Left kidney (tissue), 8 donors: ENCODE measurements at places on chromosomes 4 and X. TPM values are rescaled to one million over a fixed set of nuclear protein-coding genes. Genes with fewer than 3 reads are reported as not detected.

- DNase-seq, result no peak
These were observed 22.7 kb downstream of the UGDH start for GRCh38 chr4:39504538-39504937.

- DNase-seq, result no peak
These were observed 107.0 kb upstream of the TBC1D9 start for GRCh38 chr4:140863197-140863596.

DNA sequence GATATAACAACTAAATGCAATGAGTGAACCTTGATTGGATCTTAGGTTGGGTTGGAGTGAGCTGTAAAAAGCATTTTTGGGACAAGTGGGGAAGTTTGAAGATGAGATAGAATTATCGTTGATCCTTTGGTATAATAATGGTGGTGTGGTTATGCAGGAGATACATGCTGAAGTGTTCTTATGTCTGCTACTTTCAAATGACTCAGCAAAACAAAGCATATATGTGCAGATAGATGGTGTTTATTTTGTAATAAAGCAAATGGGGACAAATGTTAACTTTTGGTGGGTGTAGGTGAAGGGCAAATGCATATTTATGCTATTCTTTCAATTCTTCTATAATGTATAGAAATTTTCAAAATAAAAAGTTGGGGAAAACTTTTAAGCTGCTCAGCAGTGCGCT, 26.2 kb downstream of the RP2 start:
- no peak for DNase-seq

- no peak for DNase-seq
These were observed 185.4 kb downstream of the TSPAN5 start for GRCh38 chr4:98473046-98473445.

GRCh38 chr4:75948822-75949444, 8.1 kb upstream of the NAAA start:
- DNase-seq, result no peak

DNA sequence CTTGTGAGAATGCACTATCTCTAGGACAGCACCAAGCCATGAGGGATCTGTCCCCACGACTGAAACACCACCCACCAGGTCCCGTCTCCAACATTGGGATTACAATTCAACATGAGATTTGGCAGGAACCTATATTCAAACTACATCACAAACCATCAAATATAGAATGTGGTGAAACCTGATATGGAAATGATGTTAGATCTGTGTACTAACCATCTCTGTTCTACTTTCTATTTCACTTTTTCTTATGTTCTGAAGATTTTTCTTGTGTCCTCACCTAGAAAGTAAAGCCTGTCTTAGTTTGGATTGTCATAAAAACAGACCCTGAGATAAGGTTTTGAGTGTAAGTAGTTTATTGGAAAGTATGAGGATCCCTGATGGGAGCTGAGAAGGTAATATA, 37.8 kb upstream of the TACR3 start:
- DNase-seq, result no peak

GRCh38 chr4:166846939-166847338, 387.4 kb downstream of the SPOCK3 start:
- DNase-seq, result no peak

DNA sequence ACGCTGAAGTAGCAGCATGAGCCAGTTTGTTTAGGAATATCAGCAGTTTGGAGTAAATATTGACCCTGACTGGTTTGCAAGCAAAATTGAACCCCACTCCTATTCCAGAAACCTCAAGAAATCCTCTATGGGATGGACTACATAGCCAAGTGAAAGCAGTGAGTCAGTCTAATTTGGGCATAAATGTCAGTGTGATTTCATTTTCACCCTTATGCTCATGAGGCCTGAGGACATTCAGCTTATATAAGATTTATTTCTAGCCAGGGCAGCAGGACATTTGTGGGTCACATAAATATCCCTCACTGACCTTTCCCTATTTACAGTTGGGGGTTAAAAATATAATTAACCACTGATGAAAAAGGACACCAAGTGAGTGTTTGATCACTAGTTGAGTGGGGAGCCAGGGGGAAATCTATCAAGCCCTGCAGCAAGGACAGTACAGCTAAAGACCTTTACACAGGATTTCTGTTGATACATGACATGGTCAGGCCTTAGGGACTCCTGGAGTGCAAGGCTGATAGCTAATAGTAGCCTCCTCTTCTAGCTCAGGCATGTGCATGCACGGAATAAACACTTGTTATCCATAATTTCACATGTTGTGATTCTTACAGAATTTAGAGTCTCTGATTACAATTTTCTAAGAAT, 996.9 kb upstream of the GRIA3 start:
- DNase-seq, result no peak

DNA sequence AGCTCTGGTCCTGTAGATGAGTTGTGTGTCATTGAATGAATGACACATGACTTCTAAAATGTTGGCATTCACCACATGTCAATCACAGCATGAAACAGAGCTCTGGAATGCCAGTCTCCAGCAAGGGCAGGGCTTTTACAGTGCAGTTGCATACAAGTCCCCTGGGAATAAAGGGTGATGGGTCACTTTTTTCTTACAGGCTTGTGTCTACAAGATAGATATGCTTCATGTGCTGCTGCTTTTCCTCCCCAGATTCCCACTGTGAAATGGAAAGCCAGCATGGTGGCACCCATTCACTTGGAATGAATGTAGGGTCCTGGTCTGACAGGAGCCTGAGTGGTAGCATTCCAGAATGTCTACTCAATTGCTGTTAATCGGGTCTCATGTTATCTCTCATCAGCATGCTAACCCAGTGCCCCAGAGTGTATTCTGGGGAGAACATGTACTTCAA, 159.1 kb upstream of the KIT start:
- DNase-seq, result no peak

GRCh38 chr4:56245547-56246232, 141.6 kb downstream of the AASDH start:
- DNase-seq, result no peak

Gene ACE2
- 55.0 TPM for polyA plus RNA-seq

Gene GYG2
- 17.7 TPM for polyA plus RNA-seq

Gene IL2
- not detected for polyA plus RNA-seq
